ENCODE measurements at places on chromosomes 6 and 20.

- DNase-seq = no peak
These were observed 86.2 kb upstream of the ARID1B start for GRCh38 chr6:156691018-156691417.

DNA sequence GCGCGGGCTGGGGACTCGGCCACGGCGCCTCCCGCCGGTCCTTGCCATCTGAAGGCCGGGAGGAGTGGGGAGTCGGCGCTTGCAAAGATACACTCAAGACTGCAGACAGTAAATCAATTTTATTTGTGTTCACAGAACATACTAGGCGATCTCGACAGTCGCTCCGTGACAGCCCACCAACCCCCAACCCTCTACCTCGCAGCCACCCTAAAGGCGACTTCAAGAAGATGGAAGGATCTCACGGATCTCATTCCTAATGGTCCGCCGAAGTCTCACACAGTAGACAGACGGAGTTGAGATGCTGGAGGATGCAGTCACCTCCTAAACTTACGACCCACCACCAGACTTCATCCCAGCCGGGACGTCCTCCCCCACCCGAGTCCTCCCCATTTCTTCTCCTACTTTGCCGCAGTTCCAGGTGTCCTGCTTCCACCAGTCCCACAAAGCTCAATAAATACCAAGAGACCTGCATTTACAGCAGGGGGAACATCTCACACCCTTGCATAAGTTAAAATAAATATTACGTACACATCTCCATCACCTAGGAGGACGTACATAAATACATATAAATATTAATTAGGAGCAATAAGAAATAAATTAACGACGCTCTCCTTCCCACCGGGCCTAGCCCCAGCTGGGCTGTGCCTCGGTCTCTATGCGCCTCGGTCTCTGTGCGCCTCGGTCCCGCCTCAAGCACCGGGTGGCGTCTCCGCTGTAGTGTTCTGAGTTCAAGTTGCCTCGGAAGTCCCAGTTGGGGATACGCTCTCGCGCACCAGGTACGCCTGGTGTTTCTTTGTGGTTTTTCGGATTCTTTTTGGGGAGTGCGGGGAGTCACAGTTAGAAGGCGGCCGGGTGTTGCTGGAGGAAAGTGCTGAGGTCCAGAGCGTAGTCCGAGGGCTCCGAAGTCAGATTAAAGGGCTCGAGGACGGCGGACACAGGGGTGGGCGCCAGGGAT, 889 bp upstream of the FLOT1 start:
- peak; percentile 36 for DNase-seq

- DNase-seq = no peak
These were observed 44.4 kb downstream of the FYN start for GRCh38 chr6:111828809-111829208.

- no peak for DNase-seq
These were observed 232.3 kb upstream of the GMDS start for GRCh38 chr6:2477666-2478065.

GRCh38 chr6:33314515-33314942, 651 bp upstream of the TAPBP start:
- DNase-seq = peak; percentile 83

DNA sequence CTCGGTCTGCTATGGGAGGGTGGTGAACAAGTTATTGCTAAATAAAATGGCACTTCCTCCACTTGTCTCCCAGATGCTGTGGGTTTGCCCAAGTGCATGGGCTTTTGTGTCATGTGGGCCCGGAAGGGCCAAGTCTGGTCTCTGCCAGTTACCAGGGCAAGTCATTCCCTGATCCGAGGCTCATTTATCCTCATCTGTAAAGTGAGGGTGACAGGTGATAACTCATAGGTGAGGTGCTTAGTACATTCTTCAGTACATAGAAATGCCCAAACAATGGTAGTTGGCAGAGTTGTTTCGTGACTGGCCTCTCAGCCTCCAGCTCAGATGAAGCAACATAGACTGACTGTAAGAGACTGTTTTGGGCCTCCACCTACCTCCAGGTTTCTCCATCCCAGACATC, 2.0 kb upstream of the MUCL3 start:
- no peak for DNase-seq

DNA sequence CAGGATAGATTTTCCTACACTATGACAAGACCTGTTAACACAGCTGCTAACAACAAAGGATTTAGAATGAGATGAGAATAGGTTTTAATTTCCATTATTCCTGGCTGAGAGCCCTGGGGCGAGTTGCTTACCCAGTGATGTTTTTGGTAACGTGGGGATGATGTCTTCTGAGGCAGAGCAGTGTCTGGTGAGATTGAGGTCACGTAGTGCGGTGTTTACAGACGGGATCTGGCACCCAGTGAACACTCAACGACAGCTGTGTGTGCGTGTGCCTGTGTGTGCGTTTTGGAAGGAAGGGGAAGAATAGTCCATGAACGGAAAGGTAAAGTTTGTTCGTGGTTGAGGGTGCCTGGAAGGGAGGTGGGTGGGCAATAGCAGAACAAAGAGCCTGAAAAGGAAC, 384.7 kb downstream of the C6orf118 start:
- DNase-seq = no peak

- DNase-seq = no peak
These were observed 443.1 kb upstream of the ID4 start for GRCh38 chr6:19394051-19394450.

- no peak for DNase-seq
These were observed 227.9 kb upstream of the IRAK1BP1 start for GRCh38 chr6:78639111-78640110.

GRCh38 chr20:3669710-3670367, 6.6 kb upstream of the GFRA4 start:
- DNase-seq = no peak

GRCh38 chr6:130743175-130743574, 84.0 kb upstream of the SMLR1 start:
- no peak for DNase-seq

DNA sequence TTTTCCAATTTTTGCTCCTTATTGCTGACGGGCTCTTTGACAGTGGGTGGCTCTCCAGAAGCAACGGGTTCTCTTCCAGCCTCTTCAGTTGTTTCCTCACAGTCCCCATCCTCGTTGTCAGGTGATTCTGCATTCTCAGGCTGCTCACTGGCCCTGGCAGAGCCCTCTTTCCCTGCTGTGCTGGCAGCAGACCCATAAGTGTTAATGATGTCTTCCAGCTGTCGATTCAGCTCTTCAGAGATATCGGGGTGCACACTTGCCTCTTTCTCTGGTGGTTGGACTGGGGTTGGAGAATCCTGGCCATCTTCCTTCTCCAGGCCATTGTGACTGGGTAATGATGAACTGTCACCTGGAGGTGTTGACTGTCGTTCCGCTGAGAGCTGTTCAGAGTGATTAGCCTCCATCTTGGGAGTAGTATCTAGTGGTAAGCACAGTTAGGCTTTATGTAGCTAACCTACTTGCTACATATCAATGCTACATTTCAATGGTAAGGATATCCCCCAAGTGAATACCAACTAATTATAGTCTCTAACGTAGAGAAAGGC, 3.2 kb downstream of the TXLNB start:
- no peak for DNase-seq

GRCh38 chr6:132020138-132020581, 69.0 kb upstream of the CCN2 start:
- DNase-seq = peak; percentile 14

DNA sequence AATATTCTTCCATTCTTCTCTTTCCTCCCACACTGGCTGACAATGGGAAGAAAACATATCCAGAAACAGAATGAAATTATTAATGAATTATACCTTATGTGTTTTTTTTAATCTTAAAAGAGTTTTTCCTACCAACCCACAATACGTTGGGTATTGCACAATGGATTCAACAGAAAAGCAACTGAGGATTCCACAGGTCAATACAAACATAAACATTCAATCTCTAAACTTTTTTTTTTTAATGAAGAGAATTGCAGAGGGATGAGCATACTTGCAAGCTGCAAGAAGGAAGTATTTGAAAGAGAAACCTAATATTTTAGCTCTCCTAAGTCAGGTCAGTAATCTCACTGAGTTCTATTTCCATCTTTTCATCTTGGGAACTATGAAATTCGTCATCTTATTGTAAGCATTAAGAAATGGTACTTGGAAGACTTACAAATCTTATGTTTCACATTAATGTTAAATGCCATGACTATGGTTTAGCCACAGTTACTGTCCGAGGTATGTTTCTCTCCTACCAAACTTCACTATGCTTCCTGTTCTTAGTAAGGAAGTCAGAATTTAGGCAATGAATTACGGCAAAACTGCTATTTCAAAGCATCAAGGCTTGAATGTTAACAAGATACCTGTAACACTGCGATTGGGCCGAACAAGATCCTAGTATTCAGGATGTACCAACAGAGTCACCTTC, 100.8 kb downstream of the HIVEP2 start:
- DNase-seq = no peak

- no peak for DNase-seq
These were observed 69.1 kb downstream of the NRSN1 start for GRCh38 chr6:24194978-24195700.

DNA sequence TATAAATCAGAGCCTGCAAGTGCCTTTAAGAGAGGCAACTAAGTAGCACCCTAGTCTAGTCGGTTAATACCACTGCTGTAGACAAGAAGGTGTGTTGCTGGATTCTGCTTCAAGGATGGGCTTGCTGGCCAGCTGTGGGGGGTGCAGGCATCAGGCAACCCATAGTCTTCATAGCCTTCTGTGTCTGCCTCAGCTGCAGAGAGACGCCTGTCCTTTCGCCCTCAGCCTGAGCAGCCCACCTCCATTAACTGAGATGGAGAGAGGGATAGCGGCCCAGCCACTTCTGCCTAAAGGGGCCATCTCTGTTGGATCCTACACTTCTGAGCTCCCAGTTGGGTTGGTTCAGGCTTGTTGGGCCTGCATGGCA, 123.7 kb upstream of the MLIP start:
- DNase-seq = no peak

GRCh38 chr6:40135491-40136072, 201.3 kb upstream of the MOCS1 start:
- no peak for DNase-seq

DNA sequence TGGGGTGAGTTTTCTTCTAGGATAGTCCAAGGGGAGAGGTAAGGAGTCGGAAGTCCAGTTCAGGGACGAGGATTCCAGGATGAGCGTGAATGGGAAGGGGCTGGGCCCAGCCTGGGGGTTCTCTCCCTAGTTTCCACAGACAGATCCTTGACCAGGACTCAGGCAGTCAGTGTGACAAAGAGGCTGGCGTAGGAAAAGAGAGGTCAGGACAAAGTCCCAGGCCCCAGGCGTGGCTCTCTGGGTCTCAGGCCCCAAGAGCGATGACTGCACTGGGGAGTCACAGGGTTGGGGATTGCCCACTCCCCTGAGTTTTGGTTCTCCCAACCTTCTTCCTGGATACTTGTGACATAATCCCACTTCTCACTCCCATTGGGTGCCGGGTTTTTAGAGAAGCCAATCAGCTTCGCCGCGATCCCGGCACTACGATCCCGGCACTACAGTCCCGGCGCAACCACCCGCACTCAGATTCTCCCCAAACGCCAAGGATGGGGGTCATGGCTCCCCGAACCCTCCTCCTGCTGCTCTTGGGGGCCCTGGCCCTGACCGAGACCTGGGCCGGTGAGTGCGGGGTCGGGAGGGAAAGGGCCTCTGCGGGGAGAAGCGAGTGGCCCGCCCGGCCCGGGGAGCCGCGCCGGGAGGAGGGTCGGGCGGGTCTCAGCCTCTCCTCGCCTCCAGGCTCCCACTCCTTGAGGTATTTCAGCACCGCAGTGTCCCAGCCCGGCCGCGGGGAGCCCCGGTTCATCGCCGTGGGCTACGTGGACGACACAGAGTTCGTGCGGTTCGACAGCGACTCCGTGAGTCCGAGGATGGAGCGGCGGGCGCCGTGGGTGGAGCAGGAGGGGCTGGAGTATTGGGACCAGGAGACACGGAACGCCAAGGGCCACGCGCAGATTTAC, 46.2 kb upstream of the TRIM26 start:
- peak; percentile 89 for DNase-seq

- DNase-seq = peak; percentile 94
These were observed 213.9 kb upstream of the CNR1 start for GRCh38 chr6:88380083-88380482.

DNA sequence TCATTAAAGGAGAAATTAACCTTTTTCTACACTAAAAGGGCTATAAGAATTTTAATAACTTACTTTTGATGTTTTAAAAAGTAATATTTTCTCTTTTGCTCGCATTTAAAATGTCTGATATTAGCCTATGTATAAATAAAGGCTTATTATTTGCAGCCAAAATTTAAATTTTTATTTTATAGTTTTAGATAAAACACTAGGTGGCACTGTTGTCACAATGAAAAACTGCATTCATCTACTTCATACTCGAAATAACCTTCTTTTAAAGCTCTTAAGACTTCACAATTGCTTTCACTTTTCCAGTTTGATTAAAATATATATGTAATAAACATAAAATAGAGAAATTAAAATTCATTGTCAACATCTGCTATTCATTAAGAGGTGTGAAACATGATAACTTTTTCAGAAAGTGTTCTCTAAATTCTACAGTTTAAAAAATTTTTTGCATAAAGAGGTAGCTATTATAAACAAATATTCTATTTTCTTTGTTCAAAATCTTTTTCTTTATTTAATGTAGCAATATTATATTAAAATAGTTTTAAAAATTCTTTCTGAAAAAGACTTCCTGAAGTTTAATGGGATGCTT, 78.8 kb upstream of the DEFB112 start:
- peak; percentile 14 for DNase-seq

- DNase-seq = no peak
These were observed 637.7 kb upstream of the CITED2 start for GRCh38 chr6:140012150-140012549.

- DNase-seq = peak; percentile 68
These were observed 32.7 kb downstream of the PLN start for GRCh38 chr6:118580585-118581419.

GRCh38 chr6:83182114-83182513, 11.0 kb downstream of the PGM3 start:
- DNase-seq = no peak

DNA sequence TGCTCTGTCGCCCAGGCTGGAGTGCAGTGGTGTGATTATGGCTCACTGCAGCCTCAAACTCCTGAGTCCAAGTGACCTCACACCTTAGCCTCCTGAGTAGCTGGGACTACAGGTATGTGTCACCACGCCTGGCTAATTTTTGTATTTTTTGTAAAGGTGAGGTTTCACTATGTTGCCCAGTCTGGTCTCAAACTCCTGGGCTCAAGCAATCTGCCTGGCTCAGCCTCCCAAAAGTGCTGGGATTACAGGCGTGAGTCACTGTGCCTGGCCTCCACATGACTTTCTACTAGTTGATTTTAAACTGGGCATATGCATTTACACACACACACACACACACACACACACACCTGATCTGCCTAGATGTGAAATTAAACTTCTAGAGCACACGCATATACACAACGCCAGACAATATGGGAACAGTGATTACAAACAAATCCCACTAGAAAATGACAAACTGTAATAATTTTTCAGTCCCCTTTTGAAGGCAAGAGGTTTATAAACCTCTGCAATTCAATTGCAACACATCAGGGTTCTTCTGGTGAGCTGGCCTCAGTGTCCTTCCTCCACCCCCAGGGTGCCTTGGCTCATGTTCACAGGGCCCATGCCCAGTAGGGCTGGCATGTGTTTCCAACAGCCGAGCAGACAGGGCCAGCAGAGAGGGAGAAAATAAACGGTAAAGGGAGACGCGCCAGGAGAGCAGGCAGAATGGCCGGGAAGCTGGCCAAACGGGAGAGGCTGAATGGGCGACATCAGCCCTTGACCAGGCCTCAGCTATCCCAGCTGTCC, 31.2 kb downstream of the PARD6B start:
- no peak for DNase-seq

Measured in endothelial cell of umbilical vein (primary cell).